Amygdala (tissue), 56 donors: ENCODE measurements at places on chromosomes 7 and 10.

GRCh38 chr7:98668255-98668654 is 51.2 kb downstream of the NPTX2 start:
- DNase-seq, result no peak

DNA sequence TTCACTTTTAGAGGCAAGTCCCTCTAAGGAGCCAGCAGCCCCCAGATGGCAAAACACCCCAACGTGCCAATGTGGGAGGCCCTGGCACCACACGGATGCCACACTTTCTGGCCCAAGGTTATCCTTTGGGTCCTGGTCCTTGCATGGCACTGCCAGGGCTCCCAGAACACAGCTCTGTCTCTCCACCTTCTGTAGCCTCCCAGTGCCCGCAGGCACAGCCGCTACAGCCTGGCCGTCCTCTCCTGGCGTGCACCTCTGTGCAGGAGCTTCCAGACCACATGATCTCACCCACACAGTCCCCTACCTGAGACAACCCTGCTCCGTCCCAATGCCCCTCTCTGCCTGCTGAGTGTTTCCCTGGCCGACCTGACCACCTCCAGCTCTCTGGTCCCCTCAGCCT is 215.0 kb downstream of the TNS3 start:
- DNase-seq, result no peak

- DNase-seq, result no peak
These were observed 15.6 kb downstream of the CLEC2L start for GRCh38 chr7:139538881-139539635.

GRCh38 chr10:103458720-103459119 is at the start of gene CALHM1:
TSS of gene CALHM1 (minus strand) at chr10:103458900. CDS start at chr10:103458751, 149 bp downstream.
- no peak for DNase-seq

DNA sequence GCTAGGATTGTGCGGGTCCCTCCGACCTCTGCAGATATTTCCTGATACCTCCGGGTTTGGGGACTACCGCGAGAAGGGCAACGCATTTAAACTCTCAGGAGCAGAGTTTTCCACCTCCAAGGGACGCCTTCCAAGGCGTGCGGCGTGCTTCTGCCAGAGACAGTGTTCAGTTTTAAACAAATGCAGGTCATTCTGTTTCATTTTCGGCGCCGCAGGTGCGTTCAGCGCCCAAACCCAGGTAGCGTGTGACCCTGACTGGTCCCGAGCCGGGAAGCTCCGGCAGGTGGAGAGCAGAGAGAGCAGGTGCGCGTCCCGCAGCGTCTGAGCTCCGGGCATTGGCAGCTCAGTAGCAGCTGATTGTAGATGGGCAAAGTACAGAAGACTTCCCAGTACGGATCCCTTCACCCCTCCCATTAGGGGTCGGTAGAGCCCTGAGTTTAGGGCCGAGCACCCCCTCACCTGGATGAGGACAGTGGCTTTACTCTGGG is 1.4 kb upstream of the CYP26A1 start:
- DNase-seq, result no peak

- no peak for DNase-seq
These were observed 27.0 kb downstream of the DCLRE1C start for GRCh38 chr10:14926722-14927416.
